ENCODE measurements at places on chromosomes 12 and 14. TPM values are rescaled to one million over a fixed set of nuclear protein-coding genes. Genes with fewer than 3 reads are reported as not detected.

The SLC38A4 gene
- total RNA-seq, result 26.5 TPM

The GZMB gene
- not detected for total RNA-seq

The CMA1 gene
- not detected for total RNA-seq

The SMAGP gene
- total RNA-seq, result 16.2 TPM

The RACGAP1 gene
- 167 TPM for total RNA-seq

The CPSF2 gene
- total RNA-seq, result 70.6 TPM

The GSC gene
- 0.11 TPM for total RNA-seq

The SLCO1C1 gene
- not detected for total RNA-seq

The C14orf93 gene
- 4.0 TPM for total RNA-seq

The MANSC1 gene
- 0.26 TPM for total RNA-seq

The E2F7 gene
- 18.0 TPM for total RNA-seq

The BDKRB1 gene
- 4.2 TPM for total RNA-seq

The AKAP3 gene
- total RNA-seq, result 0.52 TPM

DNA sequence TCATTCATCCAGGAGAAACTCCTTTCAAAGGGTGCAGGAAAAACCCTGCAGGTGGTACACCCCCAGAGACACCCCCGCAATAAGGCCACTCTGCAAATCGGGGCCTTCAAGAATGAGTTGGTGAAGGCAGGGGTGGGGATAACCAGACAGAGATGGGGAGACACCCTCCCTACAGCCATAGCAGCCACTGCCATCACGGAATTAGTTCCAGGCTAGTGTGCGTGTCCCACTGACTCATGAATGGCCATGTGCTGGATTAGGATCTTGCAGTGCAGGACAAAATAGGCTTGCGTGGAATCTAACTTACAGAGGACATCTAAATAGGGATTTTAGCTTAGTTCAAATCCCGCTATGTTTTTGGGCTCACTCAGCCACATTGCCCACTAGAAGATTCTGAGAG is 37.8 kb downstream of the SPRING1 start:
- DNase-seq, result no peak

DNA sequence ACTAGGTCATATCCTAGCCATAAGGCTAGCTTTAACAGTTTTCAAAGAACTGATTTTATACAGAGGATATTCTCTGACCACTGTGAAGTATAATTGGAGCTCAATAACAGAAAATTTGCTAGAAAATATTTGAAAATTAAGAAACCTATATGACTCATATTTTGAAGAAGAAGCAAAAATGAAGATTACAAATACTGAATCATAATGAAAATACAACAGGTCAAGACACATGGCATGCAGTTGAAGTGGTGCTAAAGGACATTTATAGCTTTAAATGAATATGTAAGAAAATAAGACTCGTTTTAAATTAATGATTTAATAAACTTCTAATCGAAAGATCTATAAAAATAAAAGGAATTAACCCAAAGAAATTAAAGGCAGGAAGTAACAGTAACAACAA is 1234.6 kb downstream of the SLC16A7 start:
- DNase-seq, result peak; percentile 56

- DNase-seq, result no peak
These were observed 116.0 kb downstream of the TTC6 start for GRCh38 chr14:37711356-37711830.

DNA sequence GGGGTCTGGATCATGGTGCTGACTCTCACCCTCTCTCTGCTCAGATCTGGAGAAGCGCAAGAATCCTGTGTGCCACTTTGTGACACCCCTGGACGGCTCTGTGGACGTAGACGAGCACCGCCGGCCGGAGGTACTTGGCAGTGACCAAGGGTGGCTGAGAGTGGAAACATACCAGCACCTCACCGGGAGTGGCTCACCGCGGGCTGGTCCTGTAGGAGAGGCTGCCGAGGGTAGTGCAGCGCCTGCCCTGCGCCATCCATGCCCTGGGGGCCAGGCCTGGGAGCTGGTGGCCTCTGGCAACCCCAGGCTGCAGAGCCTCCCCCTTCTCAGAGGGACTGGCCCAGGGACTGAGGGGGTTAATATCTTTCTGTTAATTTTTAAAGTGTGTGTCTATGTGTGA is 46.2 kb downstream of the IL31 start:
- DNase-seq, result no peak

GRCh38 chr12:40054555-40055227 is 51.2 kb downstream of the SLC2A13 start:
- DNase-seq, result peak; percentile 84

DNA sequence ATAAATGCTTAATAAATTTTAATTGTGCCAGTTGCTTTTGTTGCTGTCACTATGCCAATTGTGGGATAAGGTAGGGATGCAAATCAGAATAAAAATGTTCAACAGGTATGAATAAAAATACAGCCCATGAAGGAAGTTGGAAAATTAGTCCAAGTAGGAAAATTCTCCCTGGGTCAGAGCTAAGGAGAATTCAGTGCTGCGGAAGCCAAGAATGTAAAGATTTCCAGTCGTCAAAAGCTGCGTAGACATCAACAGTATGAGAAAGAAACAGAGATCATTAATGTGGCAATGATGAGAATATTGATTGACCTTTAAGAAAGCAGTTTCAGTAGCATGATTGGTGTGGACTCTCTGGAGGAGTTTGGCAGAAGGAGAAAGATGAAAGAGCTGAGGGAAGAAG is 87.9 kb downstream of the PLEKHA5 start:
- no peak for DNase-seq

GRCh38 chr14:19743256-19743655 is at the start of gene OR4Q3:
OR4Q3 (plus strand) TSS chr14:19743571.
- peak; percentile 63 for DNase-seq

DNA sequence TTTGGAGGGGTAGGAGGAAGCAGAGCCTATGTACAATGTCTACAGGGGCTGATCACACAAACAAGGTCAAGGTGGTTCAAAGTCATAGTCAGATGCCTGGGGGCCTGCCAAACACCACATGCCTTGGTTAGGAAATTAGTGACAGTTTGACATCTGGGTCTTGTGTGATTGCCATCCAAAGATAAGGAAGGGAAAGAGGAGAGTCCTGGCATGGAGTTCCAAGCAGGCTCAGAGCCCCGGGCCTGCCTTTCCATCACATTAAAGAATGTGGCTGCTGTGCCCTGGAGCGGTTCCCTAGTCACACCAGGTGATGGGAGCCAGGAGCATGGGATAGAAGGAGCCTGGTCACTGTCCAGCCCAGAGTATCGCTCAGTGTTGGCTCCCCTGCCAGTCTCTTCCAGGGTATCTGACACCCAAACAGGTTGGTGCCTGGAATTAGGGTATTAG is 53.6 kb upstream of the BCL2L14 start:
- no peak for DNase-seq

DNA sequence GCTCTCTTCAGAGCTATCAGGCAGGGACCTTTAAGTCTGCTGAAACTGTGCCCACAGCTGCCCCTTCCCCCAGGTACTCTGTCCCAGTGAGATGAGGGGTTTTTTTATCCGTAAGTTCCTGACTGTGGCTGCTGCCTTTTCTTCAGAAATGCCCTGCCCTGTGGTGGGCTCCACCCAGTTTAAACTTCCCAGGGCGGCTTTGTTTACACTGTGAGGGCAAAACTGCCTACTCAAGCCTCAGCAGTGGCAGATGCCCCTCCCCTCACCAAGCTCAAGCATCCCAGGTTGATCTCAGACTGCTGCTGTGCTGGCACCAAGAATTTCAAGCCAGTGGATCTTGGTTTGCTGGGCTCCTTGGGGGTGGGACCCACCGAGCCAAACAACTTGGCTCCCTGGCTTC is 46.9 kb upstream of the SLC16A7 start:
- no peak for DNase-seq

GRCh38 chr12:116689979-116690744 is 47.7 kb downstream of the SPRING1 start:
- DNase-seq, result no peak

DNA sequence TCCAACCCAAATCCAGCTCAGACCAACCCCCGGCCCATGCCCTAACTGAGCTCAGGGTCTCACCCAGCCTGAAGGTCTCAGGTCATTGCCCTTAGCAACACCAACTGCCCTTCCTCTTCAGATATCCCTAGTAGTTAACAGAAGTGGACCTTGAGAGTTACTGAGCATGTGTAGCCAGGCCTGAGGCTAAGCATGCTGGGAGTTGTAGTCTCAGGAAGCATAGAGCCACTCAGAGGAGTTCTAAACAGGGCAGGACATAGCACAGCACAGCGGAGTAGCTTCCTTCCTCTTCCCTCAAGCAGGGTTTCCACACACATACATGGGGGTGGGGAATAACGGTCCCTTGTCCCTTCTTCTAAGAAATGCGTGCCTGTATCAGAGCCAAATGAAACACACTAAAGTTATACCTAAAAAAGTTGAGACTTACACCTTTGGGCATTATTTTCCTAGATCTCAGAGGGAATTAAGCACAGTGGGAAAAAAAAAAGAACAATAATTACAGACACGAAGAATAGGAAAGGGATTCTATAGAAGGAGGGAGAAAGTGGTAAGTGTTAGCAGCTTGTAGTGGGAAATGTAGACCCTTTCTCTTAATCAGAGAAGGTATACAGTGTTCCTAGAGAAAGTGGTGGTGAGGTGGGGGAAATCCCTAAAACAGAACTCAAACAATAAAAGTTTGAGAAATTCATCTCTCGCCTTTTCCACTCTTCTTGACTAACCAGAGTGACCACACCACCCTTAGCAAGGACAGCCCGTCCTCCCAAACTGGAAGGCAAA is 4.4 kb downstream of the KMT2D start:
- DNase-seq, result peak; percentile 71

GRCh38 chr14:68981139-68981538 is 2.0 kb upstream of the ACTN1 start:
- DNase-seq, result no peak

DNA sequence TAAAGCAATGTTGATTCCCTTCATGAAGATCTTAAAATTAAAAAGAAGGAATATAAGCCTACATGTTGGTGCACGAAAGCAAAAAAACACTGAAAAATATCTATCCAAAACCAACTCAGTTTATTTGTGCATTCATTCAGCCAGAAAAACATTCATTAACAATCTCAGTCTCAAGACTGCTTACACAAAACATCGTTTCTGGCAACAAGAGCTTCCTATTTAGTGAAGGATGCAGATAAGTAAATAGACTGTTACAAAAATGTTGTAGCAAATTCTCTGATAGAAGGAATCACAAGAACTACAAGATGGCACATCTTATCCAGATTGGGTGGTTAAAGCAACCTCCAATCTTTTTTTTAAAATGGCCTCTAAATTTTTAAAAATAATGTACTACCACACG is 69.7 kb upstream of the DCN start:
- DNase-seq, result no peak

- no peak for DNase-seq
These were observed 201.2 kb downstream of the ESR2 start for GRCh38 chr14:64092940-64093339.

DNA sequence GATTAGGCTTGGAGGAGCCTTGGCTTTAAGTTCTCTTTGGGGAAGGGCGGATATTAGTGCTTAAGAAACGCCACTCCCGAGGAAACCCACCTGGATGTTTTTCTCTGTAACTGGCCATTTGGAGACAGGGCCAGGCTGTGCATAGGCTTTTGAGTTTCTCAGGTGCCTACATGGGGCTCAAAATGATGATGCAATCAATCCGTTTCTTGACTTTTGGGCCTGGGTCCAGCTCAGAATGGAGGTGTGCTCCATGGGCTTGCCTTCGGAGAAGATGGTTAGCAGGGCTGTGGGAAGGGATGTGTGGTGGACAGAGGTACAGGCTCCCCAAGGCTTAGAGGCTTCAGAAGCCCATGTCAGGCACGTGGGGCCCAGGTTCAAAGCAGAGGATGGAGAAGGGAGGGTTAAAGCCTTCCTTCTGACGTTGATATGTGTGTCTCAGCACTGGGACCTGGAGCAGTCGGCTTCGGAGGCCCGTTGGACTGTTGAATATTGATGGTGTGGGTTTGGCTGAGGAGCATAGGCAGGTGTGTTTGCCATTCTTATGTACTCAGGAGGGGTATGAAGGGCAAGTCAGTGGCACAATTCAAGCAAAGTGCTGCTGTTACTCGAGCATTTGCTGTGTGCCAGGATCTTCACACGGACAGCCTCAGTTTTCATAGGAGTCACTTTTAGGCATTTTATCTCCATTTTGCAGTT is 82.8 kb downstream of the SLC25A47 start:
- no peak for DNase-seq

DNA sequence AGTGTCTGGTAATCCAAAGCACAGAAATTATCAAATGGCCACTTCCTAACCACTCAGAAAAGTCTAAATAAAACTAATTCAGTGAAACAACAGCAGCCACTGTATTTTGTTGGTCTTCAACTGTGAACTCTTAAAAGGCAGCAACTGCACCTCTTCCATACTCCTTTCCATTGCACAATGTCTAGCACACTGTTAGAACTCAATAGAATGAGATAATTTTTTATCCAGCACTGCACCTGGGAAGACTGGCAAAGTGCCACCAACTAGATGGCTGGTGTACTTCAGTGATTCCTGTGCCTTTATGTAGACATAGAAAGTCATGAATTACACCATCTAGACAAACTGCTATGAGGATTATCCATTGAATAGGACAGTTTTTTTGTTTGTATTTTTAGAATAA is 26.2 kb downstream of the LGR5 start:
- DNase-seq, result no peak

GRCh38 chr14:42378880-42379279 is 772.2 kb downstream of the LRFN5 start:
- no peak for DNase-seq

DNA sequence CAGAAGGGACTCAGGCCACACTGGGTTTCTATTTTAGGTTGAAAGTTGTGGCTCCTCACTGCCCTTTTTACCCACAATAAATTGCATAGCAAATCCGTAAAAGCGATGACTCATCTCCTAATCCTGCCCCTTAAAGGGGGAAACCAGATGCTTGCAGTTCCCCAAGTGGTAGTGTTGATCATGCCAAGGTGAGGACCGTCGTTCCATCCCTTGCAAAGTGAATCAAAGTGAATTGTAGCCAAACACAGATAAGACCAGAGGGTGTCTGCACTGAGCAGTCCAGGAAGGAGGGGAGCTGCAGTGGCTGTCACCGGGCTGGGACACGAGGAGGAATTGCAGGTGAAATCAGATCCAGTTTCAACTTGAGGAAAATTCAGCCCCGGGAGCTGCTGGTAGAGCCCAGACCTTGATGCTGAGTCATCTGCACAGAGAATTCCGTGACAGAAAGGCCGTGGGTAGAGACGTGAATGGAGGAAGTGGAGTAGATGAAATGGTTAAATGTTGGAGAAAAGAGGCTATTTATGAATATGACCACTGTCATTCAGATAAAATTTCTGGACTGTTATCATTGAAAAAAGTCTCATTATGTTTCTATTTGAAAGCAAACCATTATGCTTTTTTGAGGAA is 44.2 kb upstream of the MMP17 start:
- peak; percentile 95 for DNase-seq

GRCh38 chr12:60308366-60308991 is 712.6 kb downstream of the SLC16A7 start:
- peak; percentile 58 for DNase-seq

DNA sequence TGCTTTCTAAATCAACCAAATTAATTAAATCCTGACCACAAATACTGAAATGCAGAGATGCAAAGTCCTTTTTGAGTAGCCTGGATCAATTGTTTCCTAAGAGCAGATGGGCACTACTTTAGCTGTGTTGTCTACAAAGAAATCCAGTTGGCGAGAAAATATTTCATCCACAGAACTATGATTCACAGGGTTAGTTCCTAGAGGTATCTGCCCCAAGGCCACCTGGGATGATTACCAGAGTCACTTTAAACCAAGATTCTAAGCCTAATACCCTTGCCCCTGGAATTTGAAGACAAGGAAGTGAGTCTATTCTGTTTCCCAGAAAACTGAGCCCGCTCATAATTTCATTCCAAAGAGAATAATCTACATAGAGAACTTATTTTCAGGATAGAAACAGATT is 198.4 kb downstream of the PPM1H start:
- DNase-seq, result no peak

- DNase-seq, result no peak
These were observed 3.5 kb upstream of the NID2 start for GRCh38 chr14:52072266-52072780.
